Activated CD8-positive, alpha-beta memory T cell treated with anti-CD3 and anti-CD28 coated beads for 4 hours (primary cell): ENCODE measurements at places on chromosomes 2 and 18.

GRCh38 chr18:10851824-10852319 lies 297.5 kb downstream of the PIEZO2 start:
- no peak for DNase-seq

DNA sequence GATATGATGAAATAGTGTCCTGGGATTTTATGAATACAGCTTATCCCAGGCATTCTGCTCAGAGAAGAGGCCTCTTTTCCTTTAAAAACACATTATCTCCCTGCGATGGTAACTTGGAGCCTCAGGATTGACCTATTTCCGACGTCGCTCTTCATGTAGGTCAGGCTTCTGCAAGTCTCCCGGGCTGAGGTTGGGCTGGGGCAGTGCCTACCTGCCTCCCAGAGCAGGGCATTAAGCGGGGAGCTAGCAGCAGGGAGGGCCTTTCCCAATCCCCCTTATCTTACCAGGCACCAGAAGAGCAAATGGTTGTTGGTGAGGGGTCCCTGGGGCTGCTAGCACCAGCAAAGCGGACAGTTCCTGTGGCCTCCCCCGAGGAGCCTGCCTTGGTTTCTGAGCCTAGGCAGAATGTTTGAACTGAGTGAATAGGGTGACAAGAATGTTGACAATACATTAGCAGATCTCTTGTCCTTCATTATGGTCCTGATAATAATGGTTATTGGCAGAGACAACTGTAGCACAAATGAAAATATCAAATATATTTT lies 60.2 kb downstream of the TRPM8 start:
- DNase-seq: no peak

GRCh38 chr2:199230091-199230490 lies 227.6 kb downstream of the SATB2 start:
- DNase-seq: no peak

- no peak for DNase-seq
These were observed 180.4 kb upstream of the ZFP36L2 start for GRCh38 chr2:43406651-43407279.

- no peak for DNase-seq
These were observed 26.7 kb downstream of the HADHA start for GRCh38 chr2:26217720-26218119.

DNA sequence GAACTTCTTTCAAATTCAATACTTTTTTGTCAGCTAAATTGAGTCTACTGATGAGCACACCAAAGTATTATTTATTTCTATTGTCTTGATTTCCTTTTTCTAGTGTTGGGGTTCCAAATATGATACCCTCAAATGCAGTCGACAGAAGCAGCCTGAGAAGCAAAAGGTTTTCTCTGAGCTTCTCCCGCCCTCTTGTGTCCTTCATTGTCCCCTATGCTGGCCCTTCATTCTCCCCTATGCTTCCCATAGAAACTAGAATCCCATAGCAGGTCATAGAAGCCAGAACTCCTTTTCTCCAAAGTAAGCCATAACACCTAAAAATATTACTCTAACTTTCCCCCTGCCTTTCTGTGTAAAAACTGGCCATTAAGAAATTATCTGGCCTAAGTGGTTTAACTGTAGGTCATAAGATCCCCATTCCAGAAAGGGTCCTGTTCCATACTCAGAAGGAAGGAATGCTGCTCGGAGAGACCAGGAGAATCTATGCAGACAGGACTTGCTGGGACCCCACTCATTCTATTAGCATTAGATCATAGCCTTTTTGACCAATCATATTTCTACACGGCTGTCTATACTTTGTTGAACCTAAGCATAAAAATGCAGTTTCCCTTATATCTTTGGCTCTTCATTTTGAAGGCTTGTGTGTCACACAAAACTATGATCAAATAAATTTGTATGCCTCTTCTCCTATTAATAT lies 764.6 kb upstream of the PKDCC start:
- DNase-seq: no peak

GRCh38 chr2:218429911-218430692 lies 11.2 kb downstream of the VIL1 start:
- DNase-seq: no peak

- DNase-seq: no peak
These were observed 26.8 kb upstream of the INHBB start for GRCh38 chr2:120319123-120319522.

DNA sequence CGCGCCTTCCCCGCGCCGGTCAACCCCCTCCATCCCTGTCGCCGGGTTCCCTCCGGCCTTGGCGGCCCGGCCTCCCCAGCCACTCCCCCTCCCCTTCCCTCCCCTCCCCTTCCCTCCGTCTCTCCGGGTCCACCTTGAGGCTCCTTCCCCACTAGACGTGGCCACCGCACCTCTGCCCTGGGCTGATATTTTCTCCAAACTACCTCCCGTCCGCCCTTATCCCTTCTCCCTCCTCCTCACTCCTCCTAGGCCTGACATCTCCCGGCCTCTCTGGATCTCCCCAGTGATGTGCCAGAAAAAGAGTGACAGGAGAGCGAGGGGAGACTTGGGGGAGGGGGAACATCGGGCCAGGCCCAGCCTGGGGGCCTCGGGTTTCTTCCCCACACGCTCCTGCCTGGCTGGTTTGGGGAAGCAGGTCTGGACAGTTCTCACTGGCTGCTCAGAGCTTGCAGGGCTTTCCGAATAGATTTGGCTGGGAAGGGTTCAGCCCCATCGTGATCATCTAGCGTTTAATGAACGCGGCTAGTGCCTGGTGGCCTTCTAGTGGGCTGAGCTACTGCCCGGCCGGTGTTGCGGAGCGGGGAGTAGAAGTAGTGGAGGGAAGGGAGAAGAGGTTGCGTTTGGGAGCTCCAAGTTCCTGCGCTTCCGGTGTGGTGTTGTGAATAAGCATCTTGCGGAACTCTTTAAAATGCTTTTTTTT lies 641 bp downstream of the MAPRE3 start:
- DNase-seq: peak; percentile 2

GRCh38 chr2:192729369-192729768 lies 534.6 kb upstream of the TMEFF2 start:
- no peak for DNase-seq

DNA sequence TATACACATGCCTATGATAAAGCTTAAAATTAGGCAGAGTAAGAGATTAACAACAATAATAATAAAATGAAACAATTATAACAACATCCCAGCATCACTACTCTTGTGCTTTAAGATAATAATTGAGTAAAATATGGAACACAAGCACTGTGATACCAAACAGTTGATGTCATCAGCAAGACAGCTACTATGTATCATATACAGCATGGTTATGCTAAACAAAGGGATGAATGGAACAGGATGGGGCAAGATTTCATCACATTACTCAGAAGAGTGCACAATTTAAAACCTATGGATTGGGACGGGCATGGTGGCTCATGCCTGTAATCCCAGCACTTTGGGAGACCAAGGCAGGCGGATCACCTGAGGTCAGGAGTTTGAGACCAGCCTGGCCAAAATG lies 1221.0 kb downstream of the SUCLG1 start:
- DNase-seq: no peak
